Kasumi-1 (cell line): ENCODE measurements at places on chromosomes 13 and 19.

DNA sequence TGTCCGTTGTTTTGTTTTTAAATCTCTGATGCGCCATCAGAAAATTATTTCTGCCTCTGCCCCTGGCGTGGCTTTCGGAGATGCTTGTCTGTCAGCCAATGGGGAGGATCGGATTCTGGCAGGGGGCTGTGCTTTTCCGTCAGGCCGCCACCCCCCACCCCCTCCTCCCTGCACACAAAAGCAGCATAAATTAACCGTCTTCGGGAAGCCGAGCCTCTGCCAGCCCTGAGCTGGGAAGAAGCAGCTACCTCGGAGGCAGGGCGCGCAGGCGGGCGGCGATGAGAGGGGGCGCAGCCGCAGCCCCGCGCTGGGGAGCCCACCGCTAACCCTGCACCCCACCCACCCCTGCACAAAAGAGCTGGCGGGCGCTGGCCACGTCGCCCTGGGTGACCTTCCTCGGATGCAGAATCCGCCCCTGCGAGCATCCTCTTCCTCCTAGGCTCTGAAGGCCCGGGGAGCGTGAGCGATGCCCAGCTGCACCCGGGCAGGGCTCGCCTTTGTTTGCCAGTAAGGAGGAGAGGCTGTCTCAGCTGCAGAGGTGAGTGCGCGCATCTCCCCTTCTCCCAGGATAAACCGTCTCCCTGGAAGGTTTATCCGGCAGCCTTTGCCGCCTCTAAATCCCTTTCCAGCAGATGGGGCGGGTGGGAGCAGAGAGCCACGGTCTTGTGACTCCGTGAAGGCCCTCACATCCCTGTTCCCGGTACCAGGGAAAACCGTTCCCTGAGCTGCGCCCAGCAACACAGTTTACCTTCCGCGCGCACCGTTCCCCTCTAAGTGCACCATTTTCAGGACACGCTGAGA is at the start of gene ATCAY:
TSS of gene ATCAY (plus strand) at position 215 of the 801 bp plus-strand sequence. CDS start 5,083 bp downstream, outside the sequence.
- no peak for DNase-seq

DNA sequence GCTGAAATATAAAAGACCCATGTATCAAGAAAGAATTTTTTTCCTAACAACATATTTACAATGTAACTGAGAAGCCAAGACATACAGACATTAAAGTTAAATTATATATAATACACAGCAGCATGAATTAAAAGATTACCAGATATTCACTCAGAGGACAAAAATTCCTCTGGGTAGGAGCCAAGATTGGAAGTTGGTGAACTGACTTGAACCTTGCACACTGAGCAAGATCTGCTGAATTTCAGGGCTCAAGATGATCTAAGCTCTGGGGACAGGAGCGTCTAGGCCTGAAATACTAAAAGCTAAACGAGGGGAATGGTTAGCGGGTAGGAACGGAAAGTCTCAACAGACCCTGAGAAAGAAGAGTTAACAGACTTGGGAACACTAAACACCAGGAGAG is 8.5 kb downstream of the FOXO1 start:
- DNase-seq, result no peak

- no peak for DNase-seq
Measured at GRCh38 chr19:53396525-53396868, 1.5 kb downstream of the ZNF765 start.

DNA sequence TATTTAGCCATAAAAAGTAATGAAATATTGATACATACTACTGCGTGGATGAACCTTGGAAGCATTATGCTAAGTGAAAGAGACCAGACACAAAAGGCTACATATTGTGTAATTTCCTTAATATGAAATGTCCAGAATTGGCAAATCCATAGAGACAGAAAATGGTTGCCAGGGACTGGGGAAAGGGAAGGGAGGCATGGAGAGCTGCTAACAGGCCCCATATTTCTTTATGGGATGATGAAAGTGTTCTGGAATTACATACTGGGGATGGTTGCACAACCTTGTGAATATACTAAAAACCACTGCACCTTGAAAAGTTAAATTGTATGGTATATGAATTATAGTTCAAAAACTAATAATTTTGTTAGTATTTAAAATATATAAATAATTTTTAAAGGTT is 3.6 kb downstream of the IFT88 start:
- no peak for DNase-seq

GRCh38 chr13:110300090-110300815 is 6.7 kb downstream of the COL4A1 start:
- DNase-seq, result no peak

- no peak for DNase-seq
Measured at GRCh38 chr13:105220063-105220462, 1315.4 kb downstream of the EFNB2 start.

DNA sequence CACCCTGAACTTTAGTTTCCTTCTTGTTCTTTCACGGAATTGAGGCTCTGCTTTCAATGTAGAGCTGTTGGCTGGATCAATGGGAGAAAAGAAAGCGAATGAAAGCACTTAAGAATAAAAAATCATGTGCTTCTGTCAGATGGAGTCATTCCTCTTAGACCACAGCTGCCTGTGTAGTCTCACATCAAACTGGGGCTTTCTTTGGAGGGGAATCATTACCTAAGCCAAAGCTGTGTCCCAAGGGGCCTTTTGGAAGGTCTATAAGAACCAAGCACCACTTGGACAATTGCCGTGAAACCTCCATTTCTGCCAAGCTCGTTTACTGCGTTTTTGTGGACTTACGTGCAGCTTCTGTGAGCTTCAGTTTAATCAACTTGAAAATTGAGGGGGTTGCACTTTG is 44.2 kb upstream of the RNF113B start:
- no peak for DNase-seq

DNA sequence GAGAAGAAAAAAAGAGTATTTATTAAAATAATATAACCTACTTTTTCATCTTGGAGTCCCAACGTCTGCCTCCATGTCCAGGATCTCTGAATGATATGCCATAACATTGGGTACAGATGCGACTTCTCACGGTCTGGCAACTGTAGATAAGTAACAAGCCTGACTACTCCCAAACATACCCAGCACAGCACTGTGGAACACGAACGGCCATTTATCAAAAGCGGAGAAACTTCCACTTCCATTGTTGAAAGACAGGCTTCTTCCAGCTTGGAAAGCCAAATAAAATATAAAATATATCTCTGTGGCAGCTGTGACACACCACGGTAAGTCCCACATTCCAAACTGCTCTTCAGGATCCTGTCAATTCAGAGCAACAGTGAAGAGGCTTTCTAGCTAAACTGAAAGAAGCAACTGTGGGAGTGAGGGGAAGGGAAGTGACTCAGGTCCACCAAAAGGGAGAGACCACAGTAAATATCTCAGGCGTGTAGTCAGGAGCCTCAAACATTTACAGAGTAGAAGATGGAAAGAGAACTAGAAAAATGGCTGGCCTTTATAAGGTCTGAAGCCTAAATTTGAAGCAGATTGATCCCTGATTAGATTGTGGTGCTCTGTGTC is 331.7 kb downstream of the LIG4 start:
- no peak for DNase-seq

DNA sequence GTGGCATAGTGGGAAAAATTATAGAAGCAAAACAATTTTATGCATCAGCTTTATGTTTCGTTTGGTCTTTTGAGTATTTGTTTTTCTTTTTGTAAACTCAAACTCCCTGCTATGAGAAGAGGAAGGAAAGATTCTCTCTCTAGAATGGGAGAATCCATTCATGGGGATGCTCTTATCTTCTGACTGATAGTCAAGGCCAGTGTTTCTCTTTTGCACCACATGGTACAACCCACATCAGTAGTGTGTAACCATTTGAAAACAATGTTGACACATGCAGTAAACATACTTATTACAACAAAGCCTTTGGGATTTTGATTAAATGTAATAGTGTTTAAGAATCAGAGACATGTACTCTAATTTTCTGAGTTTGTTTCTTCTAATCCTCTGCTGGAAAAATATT is 490.5 kb downstream of the MYO16 start:
- DNase-seq, result no peak

- no peak for DNase-seq
Measured at GRCh38 chr13:98353750-98354149, 176.7 kb upstream of the RNF113B start.

- no peak for DNase-seq
Measured at GRCh38 chr13:41697578-41697977, 240.2 kb downstream of the RGCC start.

GRCh38 chr19:7928741-7929701 is 3.1 kb upstream of the CTXN1 start:
- peak; percentile 74 for DNase-seq

GRCh38 chr19:55197528-55197927 is 11.8 kb downstream of the PTPRH start:
- DNase-seq, result peak; percentile 14

- DNase-seq, result no peak
Measured at GRCh38 chr13:85650613-85651012, 148.6 kb downstream of the SLITRK6 start.

GRCh38 chr19:54464044-54464629 is 559 bp upstream of the LENG9 start:
- DNase-seq, result peak; percentile 99

GRCh38 chr13:111864566-111864965 is 202.4 kb upstream of the SOX1 start:
- DNase-seq, result no peak

DNA sequence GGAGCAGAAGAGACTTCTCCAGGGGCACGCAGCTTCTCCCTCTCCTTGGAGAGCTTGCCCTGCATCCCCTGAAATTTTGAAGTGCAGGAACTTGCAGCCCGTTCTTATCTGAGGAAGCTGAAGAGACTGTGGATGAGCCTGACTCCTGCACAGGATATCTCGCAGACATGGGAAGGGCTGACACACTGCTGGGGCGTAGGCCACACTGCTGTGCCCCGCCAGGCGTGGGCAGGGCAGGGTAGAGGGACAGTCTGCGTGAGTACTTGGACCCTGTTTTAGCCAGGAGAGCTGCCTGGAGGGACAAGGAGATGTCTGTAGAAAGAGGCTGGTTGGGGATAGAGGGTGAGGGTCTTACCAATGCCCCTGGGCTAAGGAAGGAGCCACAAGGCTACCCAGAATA is 353.7 kb upstream of the NBEA start:
- DNase-seq, result no peak

- no peak for DNase-seq
Measured at GRCh38 chr13:47190696-47191305, 293.9 kb upstream of the HTR2A start.

GRCh38 chr13:50320271-50320862 is 305.1 kb downstream of the KCNRG start:
- no peak for DNase-seq

DNA sequence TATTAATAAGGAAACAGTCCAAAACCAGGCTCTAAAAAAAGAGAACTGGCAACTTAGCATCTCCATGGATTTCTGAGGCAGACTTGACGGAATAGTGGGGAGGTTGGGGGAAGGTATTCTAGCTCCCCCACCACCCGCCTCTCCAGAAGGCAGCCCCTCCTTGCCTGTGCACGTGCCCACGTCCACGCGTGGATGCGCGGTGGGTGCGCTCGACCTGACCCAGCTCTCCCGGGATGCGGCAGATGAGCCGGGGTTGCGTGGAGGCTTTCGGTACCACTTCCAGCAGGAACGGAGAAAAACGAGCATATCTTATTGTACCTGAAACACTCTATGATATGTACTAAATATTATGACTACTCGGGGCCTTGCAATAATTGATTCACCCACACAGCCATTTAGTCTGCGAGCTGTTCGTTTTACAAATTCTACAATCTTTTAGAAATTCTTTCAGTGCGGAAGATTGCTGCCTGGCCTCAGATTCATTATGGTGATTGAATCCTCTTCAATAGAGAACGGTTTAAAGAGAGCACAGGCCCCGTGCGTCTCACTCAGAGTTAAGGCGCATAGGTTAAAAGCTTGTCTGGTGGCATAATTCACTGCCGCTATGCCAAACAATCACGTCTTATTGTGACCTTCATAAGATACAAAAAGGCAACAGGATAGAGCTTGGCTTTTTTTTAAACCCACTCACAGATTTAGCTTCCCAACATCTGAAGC is 117.9 kb downstream of the URI1 start:
- no peak for DNase-seq

DNA sequence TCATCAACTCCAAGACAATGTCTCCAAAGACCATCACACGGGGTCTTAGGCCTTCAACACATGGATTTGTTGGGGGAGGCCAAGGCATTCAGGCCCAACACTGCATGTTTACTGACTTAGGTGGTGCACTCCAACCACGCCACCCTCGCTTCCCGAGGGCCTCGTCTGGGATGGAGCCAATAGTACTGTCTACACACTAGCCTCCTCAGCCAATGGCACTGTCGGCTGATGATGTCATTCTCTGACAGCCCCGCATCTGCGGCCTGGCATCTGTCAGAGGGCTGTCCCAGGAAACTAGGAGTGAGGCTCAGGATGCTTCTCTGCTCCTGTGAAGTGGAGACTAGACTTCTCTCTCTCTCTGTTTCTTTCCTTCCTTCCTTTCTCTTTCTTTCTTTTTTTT is 96.6 kb downstream of the TEX26 start:
- DNase-seq, result no peak

DNA sequence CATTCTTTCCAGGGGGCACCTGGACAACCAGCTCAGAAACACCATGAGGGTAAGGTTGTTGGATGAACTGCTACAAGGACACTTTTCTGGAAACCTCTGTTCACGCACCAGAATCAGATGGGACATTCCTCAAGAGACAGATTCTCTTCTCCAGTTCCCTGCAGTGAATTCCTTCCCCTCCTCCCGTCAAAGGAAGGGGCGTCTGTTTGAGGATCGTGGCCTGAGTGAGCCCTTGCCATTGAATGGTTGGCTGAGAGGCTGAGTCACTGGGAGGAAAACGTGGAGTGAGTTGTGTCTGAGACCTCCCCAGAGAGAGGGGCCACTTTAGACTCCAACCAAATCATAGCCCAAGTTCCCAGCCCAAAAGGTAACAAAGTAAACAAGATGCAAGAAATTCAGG is 79.4 kb upstream of the ZNF507 start:
- no peak for DNase-seq

DNA sequence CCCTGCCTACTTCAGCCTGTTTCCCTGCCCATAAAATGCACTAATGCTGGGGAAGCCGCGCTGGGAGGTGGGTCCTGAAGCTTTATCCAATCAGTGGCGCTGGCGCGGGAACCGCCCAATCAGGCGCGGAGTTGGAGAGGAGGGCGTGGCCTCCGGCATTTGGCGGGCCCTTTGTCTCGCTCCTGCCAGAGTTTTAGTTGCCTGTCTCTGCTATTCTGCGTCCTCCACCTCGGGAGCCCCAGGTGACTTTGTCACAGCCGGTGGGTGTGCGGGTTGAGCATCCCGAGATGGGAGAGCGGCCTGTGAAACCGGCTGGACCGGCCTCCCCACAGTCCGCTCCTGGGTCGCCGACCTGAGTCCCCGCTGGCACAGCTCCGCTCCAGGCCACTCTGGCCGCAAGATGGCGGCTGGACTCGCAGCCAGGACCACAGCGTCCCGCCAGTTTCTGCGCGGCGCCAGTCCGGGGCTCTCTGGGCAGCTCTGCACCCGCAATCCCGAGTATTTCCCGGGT is 30.7 kb upstream of the ZNF429 start:
- no peak for DNase-seq
